ENCODE measurements at places on chromosomes 6 and 20.

GRCh38 chr20:50721881-50722281, 9.5 kb upstream of the PARD6B start:
- DNase-seq, result no peak

DNA sequence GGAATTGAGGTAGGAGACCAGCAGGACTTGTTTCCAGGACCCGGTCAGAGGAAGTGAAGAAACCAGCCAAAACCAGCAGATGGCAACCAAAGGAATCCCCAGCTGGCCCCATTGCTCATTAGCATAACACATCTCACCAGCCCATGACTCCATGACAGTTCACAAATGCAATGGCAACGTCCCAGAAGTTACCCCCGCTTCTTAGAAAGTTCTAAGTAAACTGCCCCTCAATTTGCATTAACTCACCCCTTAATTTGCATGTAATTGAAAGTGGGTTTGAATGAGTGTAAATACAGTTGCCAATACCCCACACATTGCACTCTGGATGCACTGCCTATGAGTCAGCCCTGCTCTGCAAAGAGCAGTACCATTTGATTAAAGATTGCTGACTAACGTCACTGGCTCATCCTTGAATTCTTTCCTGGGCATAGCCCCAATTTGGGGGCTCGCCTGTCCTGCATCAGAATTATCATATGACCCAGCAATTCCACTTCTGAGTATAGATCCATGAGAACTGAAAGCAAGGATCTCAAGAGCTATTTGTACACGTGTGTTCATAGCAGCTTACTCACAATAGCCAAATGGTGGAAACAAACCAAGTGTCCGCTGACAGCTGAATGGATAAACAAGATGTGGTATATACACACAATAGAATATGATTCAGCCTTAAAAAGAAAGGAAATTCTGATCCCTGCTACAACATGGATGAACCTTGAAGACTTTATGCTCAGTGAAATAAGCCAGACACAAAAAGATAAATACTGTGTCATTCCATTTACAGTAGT, 36.4 kb downstream of the MYLK4 start:
- peak; percentile 42 for DNase-seq

- DNase-seq, result no peak
Measured at GRCh38 chr6:101730954-101731353, 337.4 kb downstream of the GRIK2 start.

- DNase-seq, result peak; percentile 24
Measured at GRCh38 chr20:17499041-17499440, 32.1 kb downstream of the BFSP1 start.

DNA sequence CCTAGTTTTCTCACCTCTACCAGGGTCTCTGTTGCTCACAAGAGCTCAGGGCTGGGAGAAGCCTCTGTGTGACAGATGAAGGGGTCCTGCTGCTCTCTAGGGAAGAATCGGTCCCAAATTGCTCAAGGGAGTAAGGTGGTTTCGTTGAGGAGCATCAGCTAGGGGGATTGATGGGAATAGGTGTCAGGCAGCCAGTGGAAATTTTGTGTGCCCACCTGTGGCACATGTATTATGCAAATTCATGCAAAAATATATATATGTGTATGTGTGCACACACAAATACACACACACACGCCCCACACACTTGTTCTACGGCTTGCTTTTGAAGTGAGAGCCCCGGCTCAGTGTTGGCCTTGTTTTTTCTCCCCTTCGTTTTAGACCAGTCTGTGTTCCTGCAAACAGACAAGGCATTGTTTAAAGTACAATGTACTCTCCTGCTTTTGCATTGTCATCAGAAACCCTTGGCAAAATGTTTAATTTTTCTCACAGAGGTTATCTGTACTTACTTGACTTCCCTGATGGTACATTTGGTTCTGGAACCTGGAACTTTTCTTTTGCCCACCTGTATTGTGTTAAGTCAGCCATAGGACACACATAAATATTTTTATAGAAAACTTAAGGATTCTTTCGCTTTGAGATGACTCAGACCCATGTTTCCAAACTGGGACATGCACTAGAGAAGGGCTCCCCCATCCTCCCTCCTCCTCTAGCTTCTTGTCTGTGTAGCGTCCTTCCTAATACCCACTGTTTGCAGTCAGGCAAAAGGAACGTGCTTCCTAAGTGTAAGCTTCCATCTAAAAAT, 26.7 kb downstream of the FOXO3 start:
- DNase-seq, result peak; percentile 76

GRCh38 chr20:59661153-59661552, 56.8 kb downstream of the PHACTR3 start:
- no peak for DNase-seq

DNA sequence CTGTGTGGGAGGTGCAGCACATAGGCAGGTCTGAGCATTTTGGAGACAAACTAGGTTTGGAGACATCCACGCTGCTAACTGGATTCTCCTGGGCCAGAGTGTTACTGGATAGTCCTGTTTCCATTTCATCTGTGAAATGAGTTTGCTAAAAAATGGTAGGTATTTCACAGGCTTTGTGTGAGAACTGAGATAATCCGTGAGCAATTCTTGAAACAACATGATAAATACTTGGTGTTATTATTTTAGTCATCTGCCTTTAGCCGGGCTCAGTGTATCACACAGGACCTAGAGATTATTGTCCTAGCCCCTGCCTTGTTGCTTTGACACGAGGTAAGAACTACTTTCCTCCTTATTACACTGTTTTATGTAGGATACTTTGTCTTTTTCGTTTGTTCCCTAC, 63.0 kb downstream of the PRR18 start:
- no peak for DNase-seq

DNA sequence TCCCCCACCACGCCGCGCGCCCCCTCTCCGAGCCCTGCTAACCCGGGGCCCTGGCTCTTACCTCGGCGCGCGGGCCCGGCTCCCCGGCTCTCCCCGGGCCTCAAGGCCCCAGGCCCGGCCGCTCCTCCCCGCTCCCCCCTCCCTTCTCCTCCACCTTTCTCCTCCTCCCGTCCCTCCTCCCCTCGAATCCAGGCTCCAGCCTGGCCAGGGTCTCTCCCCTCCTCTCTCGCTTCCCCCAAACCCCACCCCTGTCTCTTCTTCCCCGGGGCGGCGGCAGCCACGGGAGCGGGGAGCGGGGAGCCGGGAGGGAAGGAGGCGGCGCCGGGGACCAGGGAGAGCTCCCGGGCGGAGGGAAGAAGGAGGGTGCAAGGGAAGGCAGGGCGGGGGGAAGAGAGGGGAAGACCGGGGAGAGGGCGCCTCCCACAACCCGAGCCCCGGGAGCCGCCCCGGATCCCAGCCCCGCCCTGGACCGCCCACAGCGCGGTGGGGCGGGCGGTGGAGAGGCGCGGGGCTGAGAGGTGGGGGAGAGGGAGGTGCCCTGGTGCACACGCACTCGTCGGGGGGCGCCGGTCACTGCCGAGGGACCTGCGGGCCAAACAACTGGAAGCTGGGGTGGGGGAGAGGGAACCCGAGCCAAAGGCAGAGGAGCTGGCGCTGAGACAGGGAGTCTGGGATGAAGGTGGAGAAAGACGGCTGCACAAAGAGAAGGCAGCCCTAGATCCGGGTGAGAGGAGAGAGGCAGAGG, at the start of gene GABBR1:
Gene GABBR1, minus strand, starts transcription at position 395 of the 745 bp plus-strand sequence. CDS start 798 bp downstream, outside the sequence.
- peak; percentile 98 for DNase-seq

GRCh38 chr6:148629592-148630465, 117.0 kb upstream of the UST start:
- DNase-seq, result no peak

Measured in hepatic stellate cell (primary cell).